ENCODE measurements at places on chromosomes 2 and 18. TPM values are rescaled to one million over a fixed set of nuclear protein-coding genes. Genes with fewer than 3 reads are reported as not detected.

GRCh38 chr2:215332872-215333595 lies 21.2 kb downstream of the ATIC start:
- DNase-seq: no peak

DNA sequence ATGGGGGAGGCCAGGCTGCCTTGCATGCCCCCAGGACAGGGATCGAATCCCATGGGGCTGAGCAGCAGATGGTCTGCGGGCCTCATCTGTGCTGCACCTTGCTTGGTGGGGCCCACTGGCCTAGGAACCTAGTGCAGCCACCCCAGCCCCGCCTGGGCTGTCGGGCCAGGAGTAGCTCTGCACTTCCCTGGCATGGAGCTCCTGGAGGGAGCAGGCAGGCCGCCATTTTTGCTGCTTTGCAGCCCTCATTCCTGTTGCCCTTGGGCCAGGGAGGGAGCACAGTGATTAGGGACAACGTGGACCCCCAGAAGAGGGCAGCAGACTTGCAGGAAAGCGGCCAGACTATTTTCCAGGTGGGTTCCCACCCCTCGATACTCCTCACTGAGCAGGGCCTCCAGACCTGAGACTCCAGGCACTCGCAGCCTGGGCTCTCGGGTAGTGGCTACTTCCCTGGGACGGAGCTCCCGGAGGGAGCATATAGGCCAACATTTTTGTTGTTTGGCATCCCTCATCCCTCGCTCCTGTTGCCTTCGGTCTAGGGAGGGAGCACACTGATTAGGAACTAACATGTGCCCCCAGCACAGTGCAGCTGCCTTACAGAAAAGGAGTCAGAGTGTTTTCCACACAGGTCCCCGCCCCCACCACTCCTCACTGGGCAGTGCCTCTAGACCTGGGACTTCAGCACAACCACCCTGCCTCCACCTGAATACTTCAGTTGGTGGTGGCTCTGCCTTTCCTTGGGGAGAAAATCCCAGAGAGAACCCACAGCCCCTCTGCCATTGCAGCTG lies 99.5 kb downstream of the MAIP1 start:
- no peak for DNase-seq

Gene TBR1
- total RNA-seq: not detected

Gene UPP2
- not detected for total RNA-seq

Gene PDE11A
- 0.05 TPM for total RNA-seq
